ENCODE measurements at places on chromosomes 1 and 21. TPM values are rescaled to one million over a fixed set of nuclear protein-coding genes. Genes with fewer than 3 reads are reported as not detected.

SPRR2G gene
- total RNA-seq = not detected

OR6F1 gene
- total RNA-seq = not detected

OR6N1 gene
- total RNA-seq = not detected

LMOD1 gene
- total RNA-seq = 22.2 TPM

AMIGO1 gene
- 3.6 TPM for total RNA-seq

SLC16A4 gene
- 44.7 TPM for total RNA-seq

CDA gene
- total RNA-seq = 1.3 TPM

FCRL2 gene
- total RNA-seq = not detected

FAM76A gene
- total RNA-seq = 15.1 TPM

FOXD2 gene
- 0.66 TPM for total RNA-seq

NBPF4 gene
- total RNA-seq = not detected

KIF21B gene
- total RNA-seq = under 0.01 TPM

SHE gene
- total RNA-seq = 0.15 TPM

DCLRE1B gene
- total RNA-seq = 1.2 TPM

GPR3 gene
- total RNA-seq = not detected
